ENCODE measurements at places on chromosomes 6 and 20.
A peak's percentile ranks its signal among the peaks of the same experiment; 100 is the strongest.

GRCh38 chr6:135866445-135867123 lies 15.1 kb downstream of the PDE7B start:
- DNase-seq, result no peak

DNA sequence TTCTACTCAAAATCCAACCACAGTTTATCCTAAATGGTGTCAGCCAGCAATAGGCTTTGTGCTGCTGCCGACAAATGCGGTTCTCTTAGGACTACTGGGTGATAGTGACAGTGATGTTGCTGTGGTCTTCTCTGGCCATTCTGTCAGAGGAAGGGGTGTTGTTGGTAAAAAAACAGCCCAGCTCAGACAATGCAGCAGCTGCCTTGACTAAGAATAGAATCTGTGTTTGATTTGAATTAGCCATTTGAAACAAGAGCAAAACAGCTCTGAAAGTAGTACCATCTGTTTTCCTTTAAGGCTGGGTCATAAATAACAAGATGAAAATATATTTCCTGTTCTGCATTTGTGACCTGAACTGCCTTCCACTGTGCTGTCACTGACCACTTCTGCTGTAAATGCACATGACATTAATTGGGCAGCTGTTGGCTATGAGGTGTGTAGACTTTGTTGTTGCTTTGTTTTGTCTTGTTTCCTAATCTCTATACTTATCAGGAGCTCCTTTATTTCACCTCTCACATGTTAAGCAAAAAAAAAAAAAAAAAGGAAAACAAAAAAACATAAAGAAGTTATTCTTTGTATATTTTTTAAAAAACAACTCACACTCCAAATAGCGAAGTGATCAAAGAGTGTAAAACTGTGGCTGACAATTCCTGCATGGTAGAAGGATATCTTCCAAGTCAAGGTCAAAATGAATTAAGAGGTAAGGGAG lies 497.8 kb upstream of the ARID1B start:
- DNase-seq, result no peak

DNA sequence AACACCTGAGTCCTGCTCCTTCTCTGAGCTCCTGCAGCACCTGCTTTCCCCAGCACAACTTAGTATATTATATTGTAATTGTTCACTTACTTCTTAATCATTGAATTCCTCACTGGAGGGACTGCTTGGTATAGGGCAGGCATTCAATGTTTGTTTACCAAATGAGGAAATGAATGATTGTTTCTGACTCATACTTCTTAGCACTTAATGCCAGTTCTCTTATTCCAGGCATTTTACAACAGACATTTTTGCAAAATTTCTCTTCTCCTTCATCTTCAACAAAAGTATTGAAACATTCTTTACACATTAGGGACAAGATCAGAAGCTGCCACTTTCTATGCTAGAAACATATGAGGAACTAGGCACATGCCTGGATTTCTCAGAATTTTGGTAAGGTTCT lies 119.4 kb downstream of the TBX18 start:
- DNase-seq, result no peak

- DNase-seq, result no peak
Measured at GRCh38 chr6:17125407-17125806, 23.6 kb downstream of the STMND1 start.

DNA sequence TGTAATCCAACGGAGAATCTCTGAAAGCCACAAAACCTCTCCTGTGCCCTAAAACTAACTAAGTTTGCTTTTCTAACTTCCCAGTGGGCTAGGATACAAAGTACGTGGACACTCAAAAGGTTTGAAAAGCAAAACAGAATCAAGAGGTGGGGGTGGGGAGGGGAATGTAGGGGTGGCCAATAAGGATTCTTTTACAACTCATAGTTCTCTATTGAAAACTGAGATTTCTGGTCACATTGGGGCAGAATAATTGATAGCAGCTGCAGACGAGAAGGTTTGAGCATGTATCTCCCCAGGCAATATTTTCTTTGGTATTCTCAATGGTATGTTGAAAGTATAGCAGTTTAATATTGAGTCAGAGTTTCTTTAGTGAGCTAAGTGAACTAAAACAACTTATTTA lies 376.7 kb upstream of the CITED2 start:
- no peak for DNase-seq

- peak; percentile 2 for DNase-seq
Measured at GRCh38 chr20:2141600-2142575, 40.3 kb downstream of the STK35 start.

GRCh38 chr6:99603421-99604165 lies 3.0 kb upstream of the PRDM13 start:
- no peak for DNase-seq
